CD4-positive, alpha-beta T cell treated with Interleukin-17A for 4 hours (primary cell): ENCODE measurements at places on chromosomes 1 and 21.

GRCh38 chr1:8456308-8456912, 138.5 kb downstream of the SLC45A1 start:
- DNase-seq = no peak

DNA sequence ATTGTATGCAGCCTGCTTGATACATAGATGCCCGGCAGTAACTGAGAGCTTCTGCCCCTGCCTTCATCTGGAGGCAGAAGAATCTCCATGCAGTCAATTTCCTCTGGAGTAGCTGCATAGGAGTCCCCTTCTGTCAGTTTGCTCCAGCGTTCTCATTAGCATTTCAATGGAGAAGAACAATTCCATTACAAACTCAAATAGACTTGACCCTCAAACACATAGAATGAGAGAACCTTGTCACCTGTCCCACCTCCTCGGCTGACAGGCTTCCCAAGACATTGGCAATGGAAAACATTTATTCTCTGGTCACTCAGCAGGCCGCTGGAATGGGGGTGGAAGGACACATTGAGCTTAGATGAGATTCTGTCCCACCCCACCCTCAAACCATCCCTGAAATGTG, 45.6 kb upstream of the TMEM51 start:
- no peak for DNase-seq

- DNase-seq = no peak
Observed at GRCh38 chr1:94068096-94068998, 52.6 kb downstream of the ABCA4 start.

- DNase-seq = no peak
Observed at GRCh38 chr1:59139396-59139795, 157.5 kb upstream of the FGGY start.

- no peak for DNase-seq
Observed at GRCh38 chr1:43878854-43879253, 54.7 kb upstream of the ARTN start.

- DNase-seq = no peak
Observed at GRCh38 chr1:100811808-100812207, 82.8 kb downstream of the EXTL2 start.

GRCh38 chr1:151545542-151545941, 5.4 kb downstream of the TUFT1 start:
- no peak for DNase-seq

- no peak for DNase-seq
Observed at GRCh38 chr1:118209648-118210047, 24.6 kb upstream of the SPAG17 start.

GRCh38 chr1:182587666-182588499, 1.2 kb downstream of the RNASEL start:
- no peak for DNase-seq

DNA sequence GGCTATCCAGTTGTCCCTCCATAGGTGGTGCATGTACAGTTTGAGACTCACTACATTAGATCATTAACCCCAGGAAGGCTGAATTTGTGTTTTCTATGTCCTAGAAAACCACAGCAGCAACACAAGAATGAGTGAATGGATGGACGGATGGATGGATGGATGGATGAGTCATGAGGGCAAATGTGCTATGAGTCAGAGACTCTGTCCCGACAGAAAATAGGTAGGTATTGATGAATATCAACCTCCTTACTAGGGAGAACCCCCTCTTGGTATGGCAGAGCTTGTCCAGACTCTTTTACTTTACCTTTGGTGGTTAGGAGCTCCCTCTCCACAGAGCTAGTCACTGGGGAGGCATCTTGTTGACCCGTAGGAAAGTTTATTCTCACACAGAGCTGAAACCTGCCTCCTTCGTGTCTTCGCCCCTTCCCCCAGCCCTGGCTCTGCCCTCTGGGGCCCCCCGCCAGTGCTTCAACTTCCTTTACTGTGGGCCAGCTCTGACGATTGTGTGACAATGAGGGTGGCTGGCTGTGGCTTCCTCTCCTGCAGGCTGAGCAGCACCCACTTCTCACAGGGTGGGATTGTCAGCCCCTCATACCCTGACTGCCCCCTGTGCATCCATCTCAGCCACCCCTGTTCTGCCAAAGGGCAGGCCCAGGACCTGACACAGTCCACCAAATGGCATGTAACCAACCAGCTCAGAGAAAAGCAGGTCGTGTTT, 145.2 kb downstream of the FOXD2 start:
- DNase-seq = no peak

GRCh38 chr1:110495926-110496600, 22.9 kb downstream of the KCNA10 start:
- DNase-seq = peak; percentile 83

- DNase-seq = no peak
Observed at GRCh38 chr1:161153176-161153575, 602 bp upstream of the UFC1 start.

DNA sequence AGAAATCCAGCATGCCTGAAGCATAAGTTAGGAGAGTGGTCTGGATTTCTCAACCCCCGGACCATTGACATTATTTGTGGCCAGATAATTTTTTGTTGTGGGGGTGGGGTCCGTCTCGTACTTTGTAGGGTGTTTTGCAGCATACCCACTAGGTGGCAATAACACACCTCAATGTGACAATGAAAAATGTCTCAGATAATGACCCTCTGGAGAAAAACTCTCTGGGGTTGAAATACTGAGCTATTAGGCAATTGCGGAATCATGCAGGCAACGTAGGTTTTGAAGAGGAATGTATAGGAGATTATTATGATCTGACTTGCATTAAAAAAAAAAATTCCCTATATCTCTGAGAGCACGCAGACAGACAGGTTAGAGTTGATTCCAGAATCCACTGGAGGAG, 25.3 kb upstream of the RRP15 start:
- no peak for DNase-seq

- no peak for DNase-seq
Observed at GRCh38 chr21:38965910-38966504, 160.3 kb downstream of the ETS2 start.

DNA sequence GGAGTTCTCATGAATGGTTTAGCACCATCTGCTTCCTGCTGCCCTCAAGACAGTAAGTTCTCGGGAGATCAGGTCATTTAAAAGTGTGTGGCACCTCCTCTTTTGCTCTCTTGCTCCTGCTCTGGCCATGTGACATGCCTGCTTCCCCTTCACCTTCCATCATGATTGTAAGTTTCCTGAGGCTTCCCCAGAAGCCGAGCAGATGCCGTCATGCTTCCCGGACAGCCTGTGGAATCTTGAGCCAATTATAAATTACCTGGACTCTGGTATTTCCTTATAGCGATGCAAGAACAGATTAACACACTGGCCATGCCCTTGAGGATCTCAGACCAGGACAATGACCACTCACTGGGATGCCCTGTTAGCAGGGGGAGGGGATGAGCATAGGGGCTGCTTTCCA, 212.3 kb downstream of the MATN1 start:
- DNase-seq = no peak

DNA sequence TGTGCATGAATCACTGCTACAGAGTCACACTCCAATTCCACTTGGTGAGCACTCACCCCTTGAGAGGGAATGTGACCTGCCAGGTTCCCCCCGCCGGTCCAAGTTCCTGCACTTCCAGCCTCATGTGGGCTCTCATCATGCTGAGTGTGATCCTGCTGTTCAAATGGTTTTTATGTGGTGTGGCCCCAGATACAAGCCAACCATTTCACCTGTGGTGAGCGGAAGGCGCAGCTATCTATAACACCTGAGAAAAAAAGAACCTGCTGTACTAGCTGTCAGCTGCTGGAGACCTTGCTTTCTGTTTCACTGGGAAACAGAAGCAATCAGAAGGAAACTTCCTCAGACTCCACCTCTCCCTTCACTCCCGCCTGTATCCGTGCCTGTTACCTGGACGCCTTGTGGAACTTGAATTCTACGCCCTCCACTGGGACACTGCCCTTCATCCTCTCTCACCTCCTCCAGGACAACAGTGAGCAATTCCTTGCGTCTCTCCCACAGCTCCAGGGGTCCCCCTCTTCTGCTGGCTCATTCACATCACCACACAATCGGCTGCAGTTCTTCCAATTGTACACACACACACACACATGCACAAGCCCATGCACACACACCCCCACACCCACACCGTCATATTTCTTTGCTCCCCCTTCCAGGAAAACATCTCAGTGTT, 64.4 kb upstream of the RPL11 start:
- peak; percentile 56 for DNase-seq

DNA sequence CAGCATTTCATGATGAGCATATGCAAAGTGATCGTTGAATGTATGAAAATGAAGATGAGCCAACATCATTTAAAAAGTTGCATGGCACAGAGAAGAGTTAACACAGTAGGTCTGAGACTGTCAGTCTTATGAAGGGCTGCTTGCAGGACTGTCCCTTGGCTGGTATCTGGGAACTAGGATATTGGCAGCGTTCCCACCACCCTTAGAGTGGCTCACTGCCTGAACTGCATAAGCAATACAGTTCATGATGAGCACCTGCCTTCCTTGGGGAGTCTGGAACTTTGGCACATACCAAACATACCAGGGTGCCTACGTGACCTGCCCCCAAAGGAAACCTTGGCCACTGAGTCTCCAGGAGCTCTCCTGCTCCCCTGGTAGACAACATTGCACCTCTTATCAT, 161.8 kb downstream of the DSCAM start:
- no peak for DNase-seq

DNA sequence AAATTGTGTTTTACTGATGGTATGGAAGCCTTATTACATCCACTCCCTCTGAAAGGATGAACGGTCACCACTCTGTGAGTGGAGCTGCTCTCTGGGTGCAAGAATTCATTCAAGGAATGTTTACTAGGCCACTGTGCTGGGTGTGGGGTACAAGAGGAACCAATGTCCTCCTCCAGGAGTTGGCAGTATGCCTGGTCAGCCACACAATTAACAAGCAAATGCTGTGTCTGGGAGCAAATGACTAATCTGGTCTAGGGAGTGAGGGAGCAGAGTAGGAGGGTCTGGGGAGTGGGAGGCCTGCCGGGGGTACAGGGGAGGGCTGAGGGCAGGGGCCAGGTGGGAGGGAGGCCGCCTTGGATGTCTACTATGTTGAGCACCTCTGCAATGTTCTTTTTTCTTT, 27.2 kb upstream of the TDRD10 start:
- no peak for DNase-seq

- DNase-seq = no peak
Observed at GRCh38 chr1:1196431-1197187, 9.8 kb downstream of the TNFRSF18 start.

DNA sequence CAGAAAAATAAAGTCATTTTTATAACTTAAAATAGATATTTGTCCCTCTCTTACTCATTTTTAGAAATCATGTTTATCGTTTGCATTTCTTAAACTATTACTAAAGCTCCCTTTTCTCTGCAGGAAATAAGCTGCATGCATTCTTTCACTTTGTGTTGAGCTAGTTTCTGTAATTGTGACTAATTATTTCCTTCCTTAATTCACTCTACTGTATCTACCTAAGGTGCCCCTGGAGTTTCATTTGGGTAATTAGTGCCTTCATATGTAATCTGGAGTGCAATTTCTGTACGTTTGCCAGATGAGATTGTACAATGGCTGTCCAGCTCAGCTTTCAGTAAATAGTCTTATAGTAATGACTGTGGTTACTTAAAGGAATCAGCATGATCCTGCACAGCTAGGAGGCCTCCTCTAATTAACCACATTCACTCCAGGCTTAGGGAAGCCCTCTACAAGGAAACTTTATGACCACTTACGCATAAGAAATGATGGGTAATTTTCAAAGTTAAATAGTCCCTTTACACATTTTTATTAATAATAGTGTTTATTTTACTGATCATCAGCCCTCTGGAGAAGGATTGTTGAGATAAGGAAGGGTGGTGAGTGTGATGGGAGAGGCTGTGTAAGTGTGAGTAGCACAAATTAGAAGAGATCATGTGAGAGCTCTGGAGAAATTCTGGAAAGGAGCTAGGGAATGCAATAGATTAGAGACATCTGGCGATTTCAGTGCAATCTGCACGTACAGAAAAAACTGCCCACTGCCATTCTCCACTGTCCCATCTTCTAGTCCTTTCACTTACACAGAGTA, 86.8 kb downstream of the LRRC8C start:
- no peak for DNase-seq

- DNase-seq = no peak
Observed at GRCh38 chr1:75731881-75732280, 7.4 kb downstream of the ACADM start.

DNA sequence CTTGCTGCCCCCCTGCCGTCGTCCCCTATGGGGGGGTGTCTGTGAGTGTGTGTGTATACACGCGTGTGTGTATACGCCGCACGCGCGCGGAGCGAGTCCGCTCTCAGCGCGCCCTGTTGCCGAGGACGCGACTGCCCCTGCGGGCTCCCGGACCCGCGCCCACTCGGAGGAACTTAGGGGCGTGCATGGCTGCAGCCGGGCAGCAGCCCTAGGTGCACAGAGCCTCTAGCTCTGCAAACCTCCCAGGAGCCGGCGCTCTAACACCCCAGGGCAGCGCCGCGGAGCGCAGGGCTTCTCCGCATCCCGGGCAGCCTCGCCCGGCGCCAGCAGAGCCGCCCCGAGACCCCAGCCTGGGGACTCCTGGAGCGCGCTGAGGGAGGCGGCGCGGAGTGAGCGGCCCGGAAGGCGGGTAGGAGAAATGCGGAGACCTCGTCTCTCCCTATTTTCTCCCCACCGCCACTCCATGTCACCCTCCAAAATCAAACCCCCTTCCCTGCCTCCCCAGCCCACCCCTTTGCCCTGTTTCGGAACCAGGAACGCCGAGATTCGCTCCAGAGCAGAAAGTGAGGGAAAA, 574 bp downstream of the ITPKB start:
- peak; percentile 59 for DNase-seq

- DNase-seq = no peak
Observed at GRCh38 chr1:247540581-247540980, 4.3 kb upstream of the OR2C3 start.

DNA sequence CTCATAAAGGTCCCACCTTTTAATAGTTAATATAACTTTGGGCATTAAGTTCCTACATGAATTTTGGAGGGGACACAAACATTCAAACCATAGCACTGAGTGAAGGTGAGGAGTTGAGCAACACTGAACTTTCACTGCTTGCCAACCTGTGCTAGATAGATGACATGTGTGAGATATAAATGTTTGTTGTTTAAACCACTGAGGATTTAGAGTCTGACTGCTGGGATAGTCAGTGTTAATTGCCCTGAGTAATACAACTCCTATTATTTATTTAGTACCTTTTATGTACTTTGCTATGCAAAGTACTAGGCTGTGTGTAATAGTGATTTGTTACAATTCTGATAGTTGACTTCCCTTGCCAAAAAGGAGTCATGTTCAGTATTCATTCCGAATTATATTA, 32.4 kb upstream of the SLC16A1 start:
- no peak for DNase-seq

- DNase-seq = no peak
Observed at GRCh38 chr1:96926176-96926575, 204.6 kb downstream of the PTBP2 start.

- DNase-seq = peak; percentile 51
Observed at GRCh38 chr1:147598621-147599361, 57.5 kb downstream of the BCL9 start.

- DNase-seq = no peak
Observed at GRCh38 chr1:107535091-107535490, 394.3 kb downstream of the NTNG1 start.

DNA sequence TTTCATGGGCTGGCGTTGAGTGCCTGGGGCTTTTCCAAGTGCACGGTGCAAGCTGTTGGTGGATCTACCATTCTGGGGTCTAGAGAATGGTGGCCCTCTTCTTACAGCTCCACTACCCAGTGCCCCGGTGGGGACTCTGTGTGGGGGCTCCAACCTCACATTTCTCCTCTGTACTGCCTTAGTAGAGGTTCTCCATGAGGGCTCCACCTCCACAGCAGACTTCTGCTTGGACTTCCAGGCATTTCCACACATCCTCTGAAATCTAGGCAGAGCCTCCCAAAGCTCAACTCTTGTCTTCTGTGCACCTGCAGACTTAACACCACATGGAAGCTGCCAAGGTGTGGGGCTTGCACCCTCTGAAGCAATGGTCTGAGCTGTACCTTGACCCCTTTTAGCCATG, 82.1 kb downstream of the CCDC18 start:
- DNase-seq = no peak

- no peak for DNase-seq
Observed at GRCh38 chr1:194353121-194353520, 1166.7 kb upstream of the B3GALT2 start.
